ENCODE measurements at places on chromosomes 2 and 18.

- DNase-seq = no peak
Observed at GRCh38 chr2:173462892-173463840, 108.5 kb downstream of the CDCA7 start.

GRCh38 chr2:182301093-182301492 lies 125.7 kb downstream of the PDE1A start:
- no peak for DNase-seq

GRCh38 chr2:232447638-232448303 lies 8.2 kb upstream of the ALPI start:
- no peak for DNase-seq

DNA sequence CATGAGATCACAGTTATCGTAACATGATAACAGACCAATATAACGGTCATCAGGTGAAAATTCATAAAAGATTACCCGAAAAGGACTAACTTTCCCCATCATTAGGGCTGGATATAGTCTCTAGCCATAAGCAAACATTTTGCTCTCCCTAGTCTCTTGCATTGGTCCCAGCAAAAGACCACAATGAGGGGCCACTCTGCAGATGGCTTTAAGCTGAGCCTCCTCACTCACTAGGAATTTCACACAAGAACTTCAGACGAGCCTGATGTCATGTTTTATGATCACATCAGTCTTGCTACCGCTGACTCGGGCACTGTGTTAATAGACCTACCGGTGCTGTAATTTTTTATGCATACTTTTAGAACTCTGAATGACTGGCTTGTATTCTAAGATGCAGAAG lies 35.2 kb downstream of the STK17B start:
- DNase-seq = no peak

GRCh38 chr18:42509750-42510415 lies 554.8 kb downstream of the PIK3C3 start:
- DNase-seq = no peak

GRCh38 chr2:101307503-101307902 lies 998 bp downstream of the RNF149 start:
- no peak for DNase-seq

DNA sequence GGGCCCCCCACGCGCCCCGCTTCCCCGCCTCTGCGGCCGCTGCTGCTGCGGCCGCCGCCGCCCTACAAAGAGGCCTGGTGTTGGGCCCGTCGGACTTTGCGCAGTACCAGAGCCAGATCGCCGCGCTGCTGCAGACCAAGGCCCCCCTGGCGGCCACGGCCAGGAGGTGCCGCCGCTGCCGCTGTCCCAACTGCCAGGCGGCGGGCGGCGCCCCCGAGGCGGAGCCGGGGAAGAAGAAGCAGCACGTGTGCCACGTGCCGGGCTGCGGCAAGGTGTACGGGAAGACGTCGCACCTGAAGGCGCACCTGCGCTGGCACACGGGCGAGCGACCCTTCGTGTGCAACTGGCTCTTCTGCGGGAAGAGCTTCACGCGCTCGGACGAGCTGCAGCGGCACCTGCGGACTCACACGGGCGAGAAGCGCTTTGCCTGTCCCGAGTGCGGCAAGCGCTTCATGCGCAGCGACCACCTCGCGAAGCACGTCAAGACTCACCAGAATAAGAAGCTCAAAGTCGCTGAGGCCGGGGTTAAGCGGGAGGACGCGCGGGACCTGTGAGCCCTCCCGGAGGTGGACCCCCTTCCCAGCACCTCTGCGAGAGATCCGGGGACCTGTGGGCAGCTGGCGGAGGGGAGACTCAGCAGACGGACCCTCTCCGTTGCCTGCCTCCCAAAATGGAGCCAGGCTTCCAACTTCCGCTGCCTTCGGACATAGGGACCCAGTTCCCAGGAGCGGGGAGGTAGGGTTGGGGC lies 1.9 kb downstream of the SP5 start:
- peak; percentile 30 for DNase-seq

DNA sequence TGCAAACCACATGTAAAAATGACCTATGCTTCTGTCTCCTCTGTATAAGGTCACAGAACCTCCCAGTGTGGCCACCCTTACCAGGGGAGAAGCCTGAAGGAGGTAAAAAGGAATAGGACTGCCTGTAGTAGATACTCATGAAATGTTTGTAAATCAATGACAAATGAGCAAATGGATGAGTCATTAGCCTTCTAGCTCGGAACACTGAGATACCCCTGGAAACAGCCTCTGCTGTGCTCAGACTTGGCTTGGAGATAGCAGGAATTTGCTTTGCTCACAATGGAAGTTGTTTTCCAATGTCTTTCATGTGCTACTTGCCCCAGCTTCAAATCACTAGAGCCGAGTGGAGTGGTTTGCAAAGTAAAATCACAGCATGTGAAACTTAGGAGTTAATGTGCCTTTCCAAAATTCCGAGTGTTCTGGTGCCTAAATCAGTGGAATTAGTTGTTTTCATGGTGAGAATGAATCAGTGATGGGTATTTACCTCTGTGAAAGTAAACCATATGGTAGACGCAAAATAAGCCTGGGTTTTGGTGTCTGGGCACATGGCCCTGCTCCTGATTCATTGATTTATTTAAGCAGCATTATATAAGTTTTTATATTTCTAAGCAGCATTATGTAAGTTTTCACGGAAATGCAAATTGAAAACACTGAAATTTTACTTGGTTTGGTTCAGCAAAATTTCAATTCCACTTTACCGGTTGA lies 154.0 kb upstream of the MAP3K20 start:
- DNase-seq = no peak

DNA sequence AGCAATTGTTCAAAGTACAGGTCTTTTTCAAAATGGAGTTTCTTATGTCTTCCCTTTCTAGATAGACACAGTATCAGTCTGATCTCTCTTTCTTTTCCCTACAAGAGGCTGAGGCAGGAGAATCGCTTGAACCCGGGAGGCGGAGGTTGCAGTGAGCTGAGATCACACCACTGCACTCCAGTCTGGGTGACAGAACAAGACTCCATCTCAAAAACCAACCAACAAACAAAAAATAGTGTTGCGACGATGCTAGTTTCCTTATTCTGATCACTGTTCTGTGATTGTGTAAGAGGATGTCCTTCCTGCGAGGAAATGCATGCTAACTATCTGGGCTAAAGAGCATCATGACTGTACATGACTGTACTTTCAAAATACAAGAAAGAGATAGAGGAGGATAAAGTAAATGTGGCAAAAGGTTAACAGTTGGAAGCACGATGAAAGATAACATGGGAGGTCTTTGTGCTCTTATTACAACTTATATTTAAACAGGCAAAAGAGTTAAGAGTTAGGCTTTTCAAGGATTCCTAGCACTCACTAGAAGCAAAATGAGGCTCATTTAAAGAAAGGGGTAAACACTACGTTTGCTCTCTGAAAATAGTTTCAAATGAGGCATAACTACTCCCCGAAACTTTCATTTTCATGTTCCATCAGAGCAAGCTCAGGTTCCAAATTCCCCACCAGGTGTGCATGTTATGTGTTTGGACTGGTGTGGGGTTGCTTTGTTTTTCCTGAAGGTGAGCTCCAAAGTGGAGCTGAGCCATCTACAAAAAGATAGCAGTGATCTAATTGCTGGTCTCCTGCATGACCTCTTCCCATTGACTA lies 23.8 kb downstream of the SOWAHC start:
- DNase-seq = no peak

- DNase-seq = no peak
Observed at GRCh38 chr18:76558881-76559667, 64.0 kb upstream of the ZNF516 start.

DNA sequence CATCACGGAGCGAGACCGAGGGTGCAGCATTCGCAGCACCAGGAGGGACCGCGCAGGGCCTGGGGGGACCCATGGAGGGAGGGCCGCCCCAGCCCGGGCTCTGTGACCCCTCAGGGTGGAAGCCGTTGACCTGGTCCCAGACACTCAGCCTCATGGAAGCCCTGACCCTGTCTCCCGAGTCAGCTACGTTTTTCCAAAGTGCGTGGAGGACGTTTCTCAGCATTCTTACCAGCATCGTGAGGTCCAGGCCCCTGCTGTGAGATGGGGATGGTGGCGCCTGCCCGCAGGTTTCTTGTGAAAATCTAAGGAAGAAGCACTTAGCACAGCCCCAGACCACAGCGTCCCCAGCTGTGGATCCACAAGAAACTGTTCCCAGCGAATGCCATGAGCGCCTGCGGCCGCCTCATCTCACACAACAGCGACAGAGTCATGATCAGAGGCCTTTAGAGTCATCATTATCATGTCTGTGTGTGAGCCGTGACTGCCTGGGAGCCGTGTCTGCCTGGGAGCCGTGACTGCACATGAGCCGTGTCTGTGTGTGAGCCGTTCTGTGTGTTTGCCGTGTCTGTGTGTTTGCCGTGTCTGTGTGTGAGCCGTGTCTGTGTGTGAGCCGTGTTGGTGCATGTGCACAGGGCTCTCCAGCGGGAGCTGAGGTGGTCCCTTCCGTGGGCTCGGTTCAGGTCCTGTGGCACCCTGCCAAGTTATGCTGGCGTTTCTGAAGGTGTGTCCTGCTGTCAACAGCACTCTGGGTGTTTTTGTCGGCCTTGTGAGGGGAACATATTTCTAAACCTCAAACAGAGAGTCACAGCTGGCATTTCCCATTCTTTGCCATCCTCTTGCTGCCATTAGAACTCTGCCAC lies 49.2 kb upstream of the KCNG2 start:
- no peak for DNase-seq

DNA sequence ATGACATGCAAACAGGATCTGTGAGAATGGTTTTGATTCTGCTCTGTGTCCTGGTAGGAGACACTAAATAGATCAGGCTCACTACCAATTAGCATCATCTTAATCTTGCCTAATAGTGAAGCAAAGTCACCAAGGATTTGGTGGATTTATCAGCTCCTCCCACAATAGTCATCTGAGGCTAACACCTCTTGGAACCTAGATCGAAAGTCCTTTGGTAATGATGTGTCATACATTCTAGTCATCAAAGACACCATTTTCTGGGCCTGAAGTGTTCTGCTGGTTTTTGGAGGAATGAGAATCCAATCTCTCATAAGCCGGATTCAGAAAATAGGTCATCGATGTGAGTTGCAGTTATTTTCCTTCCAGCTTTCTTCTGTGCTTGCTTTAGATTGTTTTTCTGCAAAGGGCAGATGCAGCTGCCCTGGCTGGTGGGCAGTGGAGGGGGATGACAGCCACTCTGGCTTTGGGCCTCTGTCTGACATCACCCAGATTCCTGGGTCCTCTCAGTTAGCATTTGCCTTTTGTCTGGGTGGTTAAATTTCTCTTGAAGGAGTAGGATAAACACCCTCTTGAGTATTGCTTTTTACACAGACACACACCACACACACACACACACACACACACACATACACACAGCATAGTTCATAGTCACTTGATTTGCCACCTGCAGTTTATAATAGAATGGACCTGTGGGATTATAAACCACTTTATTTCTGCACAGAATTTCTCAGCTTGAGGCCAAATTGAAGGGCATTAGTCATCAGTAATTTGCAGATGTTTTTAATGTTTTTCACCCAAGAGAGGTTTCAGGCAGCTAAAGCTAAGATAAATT lies at the start of gene MYO3B:
Gene MYO3B, plus strand, starts transcription at position 198 of the 832 bp plus-strand sequence. Its CDS starts 141 bp downstream, at position 339.
- DNase-seq = no peak
